Activated T-cell treated with anti-CD3 and anti-CD28 coated beads, Interleukin-2, amount 50 U/mL, for 72 hours (primary cell): ENCODE measurements at places on chromosomes 4 and X. TPM values are rescaled to one million over a fixed set of nuclear protein-coding genes. Genes with fewer than 3 reads are reported as not detected.

The SSR4 gene
- 150 TPM for total RNA-seq

- no peak for DNase-seq
These were observed 17.7 kb downstream of the GUCY2F start for GRCh38 chrX:109464231-109464630.

DNA sequence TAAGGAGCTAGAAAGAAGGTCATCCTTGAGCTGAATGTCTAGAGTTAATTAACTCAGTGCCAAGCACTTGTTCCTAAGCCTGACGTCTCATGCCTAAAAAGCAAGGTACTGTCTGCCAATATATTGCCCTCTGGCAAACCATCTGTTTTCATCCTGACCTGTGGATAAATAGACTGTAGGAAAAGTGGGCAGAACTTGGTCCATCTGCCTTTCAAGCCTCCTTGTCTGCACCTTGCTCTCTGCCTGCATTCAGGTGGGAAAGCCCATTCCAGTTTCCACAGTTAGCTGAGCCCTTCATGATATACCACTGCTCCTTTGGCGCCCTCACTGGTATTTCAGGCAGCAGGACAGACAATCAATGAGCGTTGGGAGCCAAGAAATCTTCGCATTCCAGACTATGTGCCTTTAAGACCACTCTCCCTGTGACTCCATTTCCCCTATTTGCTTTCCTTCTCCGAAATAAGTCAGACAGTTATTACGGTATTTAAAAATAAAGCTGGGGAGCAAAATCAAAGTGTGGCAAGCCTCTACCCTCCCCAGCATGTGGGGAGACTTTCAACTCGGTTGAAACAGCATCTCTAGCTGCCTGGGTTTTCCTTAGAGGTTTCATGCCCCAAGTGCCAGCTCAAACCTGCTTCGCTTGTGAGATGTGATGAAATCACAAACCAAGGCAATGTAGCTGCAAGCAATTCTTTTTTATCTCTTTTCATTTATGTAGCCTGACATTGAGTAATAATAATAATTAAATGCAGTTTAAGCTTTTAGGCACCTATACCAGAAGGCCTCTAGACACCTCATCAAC lies 2.5 kb upstream of the CCDC149 start:
- DNase-seq, result no peak

DNA sequence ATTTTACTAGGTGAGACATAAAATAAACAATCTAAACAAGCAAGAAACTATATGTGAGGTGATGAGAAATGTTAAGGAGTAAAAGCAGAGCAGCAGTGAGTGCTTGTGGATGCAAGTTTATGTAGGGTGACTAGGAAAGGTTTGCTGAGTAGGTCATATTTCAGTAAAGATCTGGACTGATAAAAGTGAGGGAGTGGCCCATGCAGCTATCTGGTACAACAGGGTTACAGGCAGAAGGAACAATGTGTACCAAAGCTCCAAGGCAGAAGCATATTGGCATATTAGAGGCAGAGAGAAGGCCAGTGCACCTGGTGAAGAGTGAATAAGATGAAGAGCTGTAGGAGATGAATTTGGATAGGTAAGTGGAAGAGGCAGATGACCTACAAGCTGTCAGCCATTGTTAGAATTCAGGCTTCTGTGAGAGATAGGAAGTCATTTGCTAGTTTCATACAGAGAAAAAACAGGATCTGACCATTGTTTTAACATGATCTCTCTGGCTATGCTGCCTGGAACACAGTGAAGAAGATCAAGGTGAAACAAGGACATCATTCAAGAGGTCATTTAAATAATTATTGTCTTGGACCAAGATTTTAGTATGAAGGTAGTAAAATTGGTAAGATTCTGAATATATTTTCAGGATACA lies 274.6 kb downstream of the ANKRD50 start:
- DNase-seq, result no peak

DNA sequence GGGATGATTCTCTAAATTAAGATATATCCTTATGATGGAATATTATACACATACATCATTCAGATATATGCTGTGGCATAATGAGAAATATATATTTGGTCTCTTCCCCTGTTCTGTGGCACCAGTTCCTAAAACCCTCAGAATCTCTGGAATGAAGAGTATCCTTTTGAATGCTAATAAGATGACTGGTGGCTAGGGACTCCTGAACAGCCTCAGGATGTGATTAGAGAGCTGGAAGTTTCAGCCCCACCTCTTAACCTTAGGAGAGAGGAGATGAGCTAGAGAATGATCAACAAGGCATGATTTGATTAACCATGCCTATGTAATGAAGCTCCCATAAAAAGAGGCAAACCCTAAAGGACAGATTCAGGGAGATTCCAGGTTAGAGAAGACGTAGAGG lies 632.0 kb downstream of the IQCM start:
- no peak for DNase-seq

GRCh38 chr4:145703850-145704497 lies 24.0 kb downstream of the C4orf51 start:
- DNase-seq, result no peak

DNA sequence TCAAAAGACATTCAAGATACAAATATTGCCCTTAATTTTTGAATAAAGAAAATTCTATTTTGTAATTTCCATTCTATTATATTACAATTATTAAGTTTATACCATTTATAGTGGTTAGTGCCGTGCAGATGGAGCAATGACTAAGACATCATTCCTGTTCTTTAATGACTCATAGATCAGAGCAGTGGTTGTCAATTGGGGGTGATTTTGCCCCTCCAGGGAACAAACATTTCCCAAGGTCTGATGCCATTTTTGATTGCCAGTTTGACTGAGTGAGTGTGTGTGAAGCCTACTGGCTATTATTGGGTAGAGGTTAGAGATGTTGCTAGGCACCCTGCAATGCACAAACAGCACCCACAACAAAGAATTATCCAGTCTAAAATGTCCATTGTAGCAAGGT lies 97.9 kb upstream of the DDIT4L start:
- DNase-seq, result no peak

The RNF128 gene
- not detected for total RNA-seq

DNA sequence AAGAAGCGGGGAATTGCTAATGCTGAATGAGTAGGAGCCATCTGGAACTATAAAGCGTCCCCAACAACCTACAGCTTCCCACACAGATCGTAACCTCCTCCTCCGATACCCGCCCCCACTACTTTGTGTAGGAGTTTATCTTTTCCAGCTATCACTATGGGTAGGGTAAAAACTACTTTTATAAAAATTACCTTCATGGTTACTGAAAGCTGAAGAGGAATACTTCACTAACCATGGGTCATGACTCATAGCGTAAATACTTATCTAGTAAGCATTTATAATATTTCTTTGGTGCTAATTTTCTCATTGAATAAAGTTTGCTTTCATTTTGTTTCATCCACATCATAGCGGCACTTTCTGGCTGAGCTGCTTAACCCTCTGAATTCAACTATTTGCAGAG lies 79.4 kb upstream of the TNIP3 start:
- DNase-seq, result no peak

DNA sequence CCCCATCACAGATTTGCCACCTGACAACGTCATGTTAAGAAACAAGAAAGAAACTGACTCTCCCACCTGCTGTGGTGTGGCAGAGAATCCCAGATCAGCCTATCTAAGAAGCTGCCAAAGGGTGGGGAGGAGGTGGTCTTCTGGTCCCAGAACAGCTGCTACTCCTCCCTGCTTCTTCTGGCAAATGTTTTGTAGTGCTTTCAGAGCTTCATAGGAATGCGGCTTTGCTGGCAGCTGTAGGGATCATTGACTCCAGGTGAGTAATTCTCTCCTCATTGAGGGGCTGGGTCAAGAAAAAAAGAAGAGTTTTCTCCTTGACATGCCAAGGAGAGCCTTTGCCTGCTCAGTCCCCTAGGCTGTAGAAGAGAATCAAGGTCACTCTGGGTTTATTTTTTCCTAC lies 23.3 kb downstream of the NRK start:
- no peak for DNase-seq

DNA sequence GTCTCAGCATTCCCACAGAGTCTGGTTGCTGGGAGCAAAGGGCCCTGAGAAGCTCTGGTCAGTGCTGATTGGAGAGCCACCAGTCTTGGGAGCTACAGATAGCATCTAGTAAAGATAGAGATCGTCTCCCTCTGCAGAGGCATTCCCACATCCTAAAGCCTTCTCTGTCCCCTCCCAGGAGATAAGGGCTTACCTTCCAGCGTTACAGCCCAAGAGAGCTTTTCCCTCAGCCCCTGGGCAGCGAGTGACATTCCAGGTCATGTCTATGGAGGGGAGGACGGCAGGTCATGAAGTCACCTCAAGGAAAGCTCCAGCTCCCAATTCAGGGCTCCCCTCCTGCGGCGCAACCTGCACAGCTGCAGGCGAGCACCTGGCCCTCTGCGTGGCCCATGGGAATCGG lies 29.9 kb downstream of the CLDN34 start:
- no peak for DNase-seq
